ENCODE measurements at places on chromosomes 3 and 15. TPM values are rescaled to one million over a fixed set of nuclear protein-coding genes. Genes with fewer than 3 reads are reported as not detected.

- no peak for DNase-seq
Measured at GRCh38 chr3:113606539-113607218, 74.3 kb downstream of the SIDT1 start.

GRCh38 chr3:197427021-197427420 is 128.6 kb upstream of the DLG1 start:
- no peak for DNase-seq

DNA sequence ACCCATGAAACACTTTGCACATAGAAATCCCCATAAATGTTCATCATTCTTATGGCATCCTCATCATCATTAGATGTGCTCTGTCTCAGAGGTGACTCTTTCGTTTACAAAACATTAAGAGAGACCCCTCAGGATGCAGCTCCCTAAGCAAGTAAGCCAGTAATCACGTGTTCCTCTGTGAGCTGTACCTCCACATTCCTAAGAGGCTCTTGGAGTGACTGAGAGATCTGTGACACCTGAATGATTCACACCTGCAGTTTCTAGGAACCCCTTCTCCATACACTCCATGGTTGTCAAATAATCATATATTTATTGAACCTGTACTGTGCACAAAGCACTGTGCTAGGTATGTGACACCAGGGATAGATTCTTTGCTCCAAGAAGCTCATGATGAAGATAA is 602.4 kb downstream of the UNC13C start:
- DNase-seq, result no peak

DNA sequence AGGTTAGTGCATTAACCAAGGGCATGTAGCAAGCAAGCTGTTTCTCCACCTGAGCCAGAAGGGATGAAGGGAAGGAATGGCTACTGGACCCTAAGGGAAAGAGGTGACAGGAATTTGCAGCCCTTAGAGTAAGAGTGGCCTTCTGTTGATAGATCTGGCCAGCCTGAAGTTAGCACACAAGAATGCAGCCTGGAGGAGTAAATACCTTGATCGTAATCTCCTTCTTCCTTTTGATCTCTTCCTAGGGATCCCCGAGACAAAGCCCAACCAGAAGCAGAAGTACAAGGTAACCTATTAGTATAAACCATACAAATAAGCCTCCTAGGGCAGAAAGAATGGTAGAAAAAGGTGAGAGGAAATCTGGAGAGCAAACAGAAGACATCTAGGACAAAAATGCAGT is 134.6 kb downstream of the ATP8B4 start:
- DNase-seq, result no peak

DNA sequence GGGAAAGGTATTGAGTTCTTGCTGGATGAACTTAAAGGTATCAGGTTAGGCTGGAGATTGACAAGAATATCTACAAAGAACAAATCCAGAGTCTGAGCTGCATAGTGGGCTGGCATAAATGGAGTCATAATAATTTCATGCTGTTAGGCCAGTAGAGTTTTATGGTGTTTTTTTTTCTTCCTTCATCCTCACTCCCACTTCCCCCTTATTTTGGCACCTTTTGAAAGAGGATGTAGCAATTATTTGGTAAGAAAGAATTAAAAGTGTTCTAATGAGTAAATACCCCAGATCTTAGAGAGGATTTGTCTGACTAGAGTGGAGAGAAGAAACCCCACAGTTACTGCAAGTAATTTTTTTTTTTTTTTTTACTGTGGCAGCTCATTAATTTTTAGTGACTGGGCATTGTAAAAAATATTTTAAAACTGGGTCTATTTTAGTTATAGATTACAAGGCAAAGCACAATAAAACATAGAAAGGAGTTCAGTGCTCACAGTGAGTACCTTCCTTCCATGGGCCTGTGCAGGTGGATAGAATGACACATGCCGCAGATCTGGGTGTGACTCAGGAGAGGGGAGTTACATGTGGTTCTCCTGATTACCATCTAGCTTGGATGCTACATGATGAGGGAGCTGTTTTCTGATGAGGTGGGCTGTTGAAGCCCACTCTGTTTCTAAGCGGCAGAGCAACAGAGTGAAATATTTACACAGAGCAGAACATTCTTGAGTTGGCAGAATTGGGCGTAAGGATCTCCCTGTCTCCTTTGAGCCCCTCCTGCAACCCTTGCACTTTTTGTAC is 5.3 kb downstream of the EDEM1 start:
- no peak for DNase-seq

DNA sequence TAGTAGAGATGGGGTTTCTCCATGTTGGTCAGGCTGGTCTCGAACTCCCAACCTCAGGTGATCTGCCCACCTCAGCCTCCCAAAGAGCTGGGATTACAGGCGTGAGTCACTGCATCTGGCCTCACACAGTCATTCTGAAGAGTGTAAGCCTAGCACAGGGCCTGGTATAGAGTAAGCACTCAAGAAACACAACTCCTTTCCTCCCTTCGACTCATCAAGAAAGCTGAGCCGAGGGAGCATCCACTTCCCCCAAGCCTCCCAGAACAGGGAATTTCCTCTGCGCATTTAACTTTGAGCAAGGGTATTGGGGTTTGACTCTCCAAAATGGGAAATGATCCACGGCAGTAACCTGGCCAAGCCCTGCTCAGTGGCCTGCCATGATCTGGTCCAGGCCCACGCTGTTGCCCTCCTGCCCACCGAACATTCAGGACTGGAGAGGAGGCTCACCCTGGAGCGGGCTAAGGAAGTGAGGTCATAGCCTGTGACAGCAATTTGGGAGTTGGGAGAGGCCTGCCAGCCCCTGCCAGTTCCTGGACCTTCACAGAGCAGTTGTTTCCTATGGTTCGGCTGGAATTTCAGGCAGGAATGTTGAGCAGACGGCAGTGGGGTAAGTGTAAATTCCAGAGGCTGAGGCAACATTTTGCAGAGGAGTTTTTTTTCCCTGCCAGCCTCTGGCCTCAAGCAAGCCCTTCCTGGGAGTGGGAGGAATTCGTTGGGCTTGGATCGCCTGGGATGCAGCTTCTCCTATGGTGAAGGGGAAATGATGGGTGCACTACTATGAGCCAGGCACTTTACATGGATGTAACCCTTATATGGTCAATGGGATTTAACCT is 21.2 kb upstream of the SMAD3 start:
- no peak for DNase-seq

DNA sequence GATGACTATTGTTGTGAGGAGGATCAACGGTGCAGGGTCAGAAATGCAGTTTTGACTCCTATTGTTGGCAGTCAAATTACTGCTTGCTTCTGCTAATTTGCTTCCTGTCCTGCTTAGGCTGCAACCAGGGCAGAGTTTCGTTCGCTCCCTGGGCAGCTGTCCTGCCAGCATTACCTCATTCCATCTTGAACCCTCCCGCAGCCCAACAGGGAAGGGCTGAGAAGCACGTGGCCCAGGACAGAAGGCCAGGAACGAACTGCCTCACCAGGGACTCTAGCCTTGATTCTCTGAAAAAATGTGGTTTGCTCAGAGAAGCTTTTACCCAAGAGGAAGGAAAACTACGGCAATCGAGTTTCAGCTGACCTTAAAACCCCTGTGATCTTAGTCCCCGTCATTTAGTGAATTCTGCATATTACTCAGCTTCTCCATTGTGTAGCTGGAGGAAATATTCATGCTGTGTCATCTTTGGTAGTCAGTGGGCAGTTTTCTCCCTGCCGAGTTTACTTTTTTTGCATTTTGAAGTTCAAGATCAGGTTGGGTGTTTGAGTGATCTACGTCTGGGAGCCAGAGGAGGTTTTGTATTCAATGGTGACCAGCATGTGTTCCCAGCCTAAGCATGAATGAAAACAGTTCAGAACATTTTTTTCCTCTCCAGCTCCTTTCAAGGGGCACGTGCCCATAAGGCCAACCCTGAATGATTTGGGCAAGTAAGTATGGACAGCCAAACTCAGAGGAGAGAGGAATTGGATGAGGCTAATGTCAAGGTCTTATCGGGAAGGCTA is 23.0 kb downstream of the TLNRD1 start:
- DNase-seq, result no peak

- DNase-seq, result no peak
Measured at GRCh38 chr3:22526266-22526837, 676.8 kb upstream of the UBE2E2 start.

- no peak for DNase-seq
Measured at GRCh38 chr3:73449774-73450173, 175.0 kb downstream of the PDZRN3 start.

DNA sequence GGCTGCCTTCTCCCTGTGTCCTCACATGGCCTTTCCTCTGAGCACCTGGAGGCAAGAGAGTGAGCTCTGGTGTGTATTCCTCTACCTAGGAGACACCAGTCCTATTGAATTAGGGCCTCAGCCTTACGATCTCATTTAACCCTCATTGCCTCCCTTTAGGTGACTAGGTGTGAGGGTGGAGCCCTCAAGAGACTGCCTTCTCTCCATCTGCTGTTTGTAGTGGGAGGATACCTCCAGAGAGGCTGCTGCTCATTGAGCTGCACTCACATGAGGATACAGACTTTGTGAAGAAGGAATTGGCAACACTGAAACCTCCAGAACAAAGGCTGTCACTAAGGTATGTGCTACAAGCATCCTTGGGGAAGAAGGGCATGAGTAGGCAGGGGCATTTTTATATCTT is at the start of gene CCR8:
CCR8 (plus strand) TSS at position 217 of the 400 bp plus-strand sequence. CDS start 2,623 bp downstream, outside the sequence.
- no peak for DNase-seq

DNA sequence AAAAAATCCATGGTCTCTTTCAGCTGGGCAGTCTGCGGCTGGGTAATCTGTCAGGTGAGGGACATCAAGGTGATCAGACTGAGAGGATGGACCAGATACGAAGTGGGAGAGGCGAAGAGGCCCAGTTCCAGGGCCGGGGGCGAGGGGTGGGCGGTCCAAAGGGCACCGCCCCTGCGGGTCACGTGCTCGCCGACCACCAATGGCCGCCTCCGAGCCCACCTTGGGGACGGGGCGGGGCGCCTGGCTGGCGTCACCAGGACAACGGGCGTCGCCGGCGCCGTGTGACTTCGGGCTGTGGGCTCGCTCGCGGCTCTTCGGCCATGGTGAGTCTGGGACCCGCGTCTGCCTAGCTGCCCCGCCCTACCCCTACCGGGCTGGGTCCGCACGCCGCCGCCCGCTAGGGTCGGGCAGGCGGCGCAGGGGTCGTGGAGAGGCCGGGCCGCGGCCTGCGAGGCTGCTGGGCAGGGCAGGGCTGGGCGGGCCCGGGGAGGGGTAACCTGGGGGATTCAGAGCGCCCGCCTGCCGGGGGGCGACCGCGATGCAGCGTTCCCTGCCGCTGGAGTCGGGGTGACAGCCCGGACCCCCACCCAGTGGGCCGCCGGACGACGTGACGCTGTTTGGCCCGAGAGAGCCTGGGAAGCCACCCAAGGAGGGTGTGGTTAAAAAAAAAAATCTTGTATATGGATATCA is at the start of gene FBXL2:
FBXL2 (plus strand) TSS at position 250 of the 690 bp plus-strand sequence; CDS start at position 321, 71 bp downstream.
- DNase-seq, result no peak

DNA sequence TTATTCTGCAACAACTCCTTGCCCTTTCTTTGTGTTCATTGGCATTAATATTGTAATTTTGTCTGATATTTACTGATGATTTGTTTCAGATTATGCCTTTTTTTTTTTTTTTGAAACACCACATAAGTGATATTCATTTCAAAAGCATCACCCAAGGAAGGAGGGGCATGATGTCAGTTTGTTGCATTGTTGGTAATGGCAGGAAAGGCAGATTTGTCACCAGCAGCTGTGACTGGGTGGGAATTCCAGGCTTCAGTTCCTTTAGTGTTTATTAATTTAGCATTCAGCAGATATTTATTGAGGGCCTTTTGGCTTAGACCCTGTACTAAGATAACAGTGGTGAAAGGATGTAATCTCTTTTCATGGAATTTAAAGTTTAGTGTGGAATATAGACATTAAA is 19.5 kb downstream of the SENP2 start:
- no peak for DNase-seq

- no peak for DNase-seq
Measured at GRCh38 chr3:134362221-134362620, 12.0 kb downstream of the AMOTL2 start.

DNA sequence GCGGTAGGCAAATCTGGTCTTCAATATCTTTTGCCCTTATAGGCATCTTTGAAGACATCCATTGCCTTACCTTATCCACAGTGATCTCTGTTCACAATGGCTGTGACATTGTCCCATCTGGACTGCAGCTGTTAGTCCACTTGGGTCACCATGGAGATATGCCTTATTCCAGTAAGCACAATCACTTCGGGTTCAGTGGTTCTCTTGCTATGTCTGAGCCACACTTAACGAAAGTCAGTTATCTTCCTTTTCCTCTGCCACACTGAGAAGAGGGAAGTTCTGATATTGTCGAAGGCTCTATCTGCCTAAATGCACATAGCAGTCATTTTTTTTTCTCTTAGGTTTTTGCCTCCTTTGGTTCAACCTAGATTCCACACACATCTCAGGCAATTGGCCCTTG is 119.0 kb upstream of the SATB1 start:
- no peak for DNase-seq

DNA sequence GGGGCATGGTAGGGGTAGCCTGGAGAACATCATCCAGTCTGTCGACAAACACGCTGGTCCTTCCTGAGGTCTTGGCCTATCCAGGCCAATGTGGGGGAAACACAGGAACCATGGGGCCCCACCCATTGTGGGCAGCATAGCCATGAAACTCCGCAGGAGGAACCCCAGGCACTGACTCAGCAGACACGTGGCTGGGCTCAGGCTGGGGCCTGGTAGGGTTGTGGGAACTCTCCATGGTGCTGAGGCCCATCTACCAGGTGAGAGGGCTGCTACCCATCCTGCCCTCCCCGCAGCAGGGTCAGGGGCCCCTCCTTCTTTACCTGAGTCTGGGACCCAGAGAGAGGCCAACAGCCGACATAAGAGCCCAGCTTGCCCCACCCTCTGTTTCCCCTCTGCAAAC is 22.6 kb upstream of the CACNA2D2 start:
- DNase-seq, result no peak

GRCh38 chr3:90011131-90011530 is 903.7 kb downstream of the EPHA3 start:
- DNase-seq, result no peak

DNA sequence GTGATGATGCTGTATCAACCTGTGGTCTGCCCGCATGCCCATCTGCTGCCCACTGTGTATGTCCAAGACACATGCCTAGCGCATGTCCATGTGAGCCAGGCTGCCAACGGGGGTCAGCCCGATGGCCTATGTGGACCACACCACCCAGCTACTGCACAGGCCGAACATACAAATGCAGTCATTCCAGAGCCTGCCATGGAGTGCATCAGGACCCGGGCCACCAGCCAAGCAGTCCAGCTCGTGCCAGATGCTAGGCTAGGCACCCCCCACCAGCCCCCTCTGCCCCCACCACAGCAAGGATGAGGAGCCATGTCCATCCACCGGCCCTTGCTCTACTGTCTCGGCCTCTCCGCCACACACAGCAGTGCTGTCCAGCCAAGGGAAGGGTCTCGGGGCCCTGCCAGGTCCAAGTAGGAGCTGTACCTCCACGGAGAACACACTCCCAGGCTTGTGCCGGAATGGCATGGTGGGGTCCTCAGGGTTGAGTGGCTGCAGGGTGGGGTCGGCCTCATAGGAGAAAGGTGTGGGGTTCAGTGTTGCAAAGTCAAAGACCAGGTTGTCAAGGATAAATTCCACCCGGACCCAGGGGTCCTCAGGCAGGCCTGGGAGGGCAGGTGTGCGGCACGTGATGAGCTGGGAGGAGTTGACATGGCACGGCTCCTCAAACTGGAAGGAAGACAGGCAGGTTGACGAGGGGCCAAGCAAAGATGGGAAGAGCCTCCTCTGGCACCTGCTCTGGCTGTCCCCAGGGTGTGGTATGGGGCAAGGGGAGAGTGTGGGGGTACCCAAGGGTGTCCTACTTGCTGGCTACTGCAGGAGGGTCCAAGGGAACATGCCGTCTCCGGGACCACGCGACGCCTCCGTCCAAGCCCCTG is 15.3 kb downstream of the PLXNB1 start:
- no peak for DNase-seq

- DNase-seq, result no peak
Measured at GRCh38 chr3:142027300-142027699, 122.0 kb downstream of the TFDP2 start.

Gene SLC2A2
- not detected for total RNA-seq

Gene ERICH6
- total RNA-seq, result 1.6 TPM

Gene CELSR3
- 6.0 TPM for total RNA-seq

Gene GP5
- total RNA-seq, result 4.0 TPM

Gene THPO
- total RNA-seq, result not detected
